ENCODE measurements at places on chromosomes 13 and 19. TPM values are rescaled to one million over a fixed set of nuclear protein-coding genes. Genes with fewer than 3 reads are reported as not detected.

The ZNF177 gene
- total RNA-seq = 20.9 TPM

The GAS6 gene
- total RNA-seq = 31.7 TPM

- no peak for DNase-seq
Observed at GRCh38 chr13:74574964-74575728, 440.9 kb upstream of the KLF12 start.

The NLRP4 gene
- not detected for total RNA-seq

- DNase-seq = no peak
Observed at GRCh38 chr19:53007200-53007599, 6.5 kb upstream of the ERVV-1 start.

The GSX1 gene
- not detected for total RNA-seq

- no peak for DNase-seq
Observed at GRCh38 chr19:55212447-55212846, 3.1 kb upstream of the PTPRH start.

The IL4I1 gene
- not detected for total RNA-seq

The TBXA2R gene
- total RNA-seq = 0.09 TPM

GRCh38 chr19:14818588-14818987 lies 16.4 kb downstream of the OR7A5 start:
- DNase-seq = no peak

The OR7G3 gene
- not detected for total RNA-seq

DNA sequence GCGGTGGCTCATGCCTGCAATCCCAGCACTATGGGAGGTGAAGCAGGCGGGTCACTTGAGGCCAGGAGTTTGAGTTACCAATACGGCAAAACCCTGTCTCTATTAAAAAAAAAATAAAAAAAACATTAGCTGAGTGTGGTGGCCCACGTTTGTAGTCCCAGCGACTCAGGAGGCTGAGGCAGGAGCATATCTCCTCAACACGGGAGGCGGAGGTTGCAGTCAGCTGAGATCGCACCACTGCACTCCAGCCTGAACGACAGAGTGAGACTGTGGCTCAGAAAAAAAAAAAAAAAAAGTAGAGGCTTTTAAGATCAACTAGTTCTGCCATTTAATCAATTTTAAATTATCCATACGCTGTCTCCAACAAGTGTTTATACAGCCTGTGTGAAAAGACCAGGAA lies 1130.3 kb downstream of the PCDH9 start:
- DNase-seq = no peak

The IGFL1 gene
- total RNA-seq = not detected

DNA sequence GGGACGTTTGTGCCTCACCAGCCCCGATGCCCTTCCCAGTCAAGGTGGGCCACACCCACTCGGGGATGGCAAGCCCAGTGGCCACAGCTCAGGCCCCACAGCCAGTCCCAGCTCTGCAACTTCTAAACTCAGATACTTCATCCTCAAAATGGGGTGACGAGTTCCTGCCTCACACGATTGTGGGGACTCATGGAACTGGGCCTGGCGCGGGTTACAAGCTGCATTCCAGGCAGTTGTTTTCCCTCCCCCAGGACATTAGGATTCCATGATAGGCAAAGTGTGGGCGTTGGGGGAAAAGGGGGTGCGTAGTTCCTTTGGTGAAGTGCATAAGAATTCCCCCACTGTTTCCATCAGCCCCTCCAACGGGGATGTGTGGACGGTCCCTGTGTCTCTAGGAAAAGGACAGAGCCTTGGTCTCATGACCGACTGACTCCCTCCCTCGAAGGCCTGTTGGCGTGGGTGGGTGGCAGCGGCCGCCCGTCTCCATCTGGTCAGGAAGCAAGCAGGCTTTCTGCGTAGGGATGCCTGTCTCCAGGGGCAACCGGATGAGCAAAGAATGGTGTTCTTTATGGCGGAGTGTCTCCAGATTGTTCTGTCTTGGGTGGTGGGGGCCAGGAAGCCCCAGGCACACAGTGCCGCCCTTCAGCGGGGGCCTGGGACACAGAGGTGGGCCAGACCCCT lies 21.1 kb upstream of the NPAS1 start:
- DNase-seq = no peak

DNA sequence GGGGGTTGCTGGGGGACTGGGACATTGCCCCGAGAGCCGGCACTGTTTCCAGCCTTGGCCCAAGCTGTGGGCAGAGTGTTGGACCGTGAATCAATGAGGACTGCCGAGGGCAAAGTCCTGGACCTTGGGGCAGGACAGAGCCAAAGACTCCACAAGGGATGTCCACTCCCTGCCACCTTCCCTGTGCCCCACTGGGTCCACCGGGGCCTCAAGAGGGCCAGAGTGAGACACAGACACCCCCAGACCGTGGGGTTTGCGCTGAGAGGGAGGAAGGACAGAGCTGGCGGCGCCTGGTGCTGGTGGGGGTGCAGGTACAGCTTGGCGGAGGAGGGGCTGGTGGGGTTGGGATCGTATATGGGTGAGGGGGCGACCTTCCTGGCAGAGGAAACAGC lies 11.8 kb downstream of the MAST3 start:
- DNase-seq = no peak

The ZNF134 gene
- total RNA-seq = 55.3 TPM

The URAD gene
- total RNA-seq = not detected

- DNase-seq = no peak
Observed at GRCh38 chr19:46192992-46193650, 36.4 kb upstream of the IGFL1 start.

GRCh38 chr19:41934849-41935374 lies 6.7 kb upstream of the ERFL start:
- peak; percentile 88 for DNase-seq

DNA sequence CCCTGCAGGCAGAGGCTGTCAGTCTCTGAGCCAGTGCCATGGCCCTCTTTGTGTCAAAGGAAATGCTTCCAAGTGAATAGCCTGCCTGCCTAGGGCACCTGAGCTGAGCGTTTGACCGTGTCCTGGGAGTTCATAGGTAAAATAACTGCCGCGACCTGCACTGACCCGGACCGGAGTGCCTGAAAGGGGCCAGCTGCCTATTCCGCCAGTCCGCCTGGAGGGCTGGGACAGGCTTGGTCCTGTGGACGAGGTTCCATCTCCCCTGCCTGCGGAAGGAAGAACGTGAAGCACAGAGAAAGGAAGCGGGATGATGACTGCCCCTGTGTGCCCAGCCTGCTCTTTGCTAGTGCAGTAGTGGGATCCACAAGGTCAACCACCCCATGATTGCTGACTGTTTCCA lies 17.5 kb upstream of the ZNF492 start:
- no peak for DNase-seq

DNA sequence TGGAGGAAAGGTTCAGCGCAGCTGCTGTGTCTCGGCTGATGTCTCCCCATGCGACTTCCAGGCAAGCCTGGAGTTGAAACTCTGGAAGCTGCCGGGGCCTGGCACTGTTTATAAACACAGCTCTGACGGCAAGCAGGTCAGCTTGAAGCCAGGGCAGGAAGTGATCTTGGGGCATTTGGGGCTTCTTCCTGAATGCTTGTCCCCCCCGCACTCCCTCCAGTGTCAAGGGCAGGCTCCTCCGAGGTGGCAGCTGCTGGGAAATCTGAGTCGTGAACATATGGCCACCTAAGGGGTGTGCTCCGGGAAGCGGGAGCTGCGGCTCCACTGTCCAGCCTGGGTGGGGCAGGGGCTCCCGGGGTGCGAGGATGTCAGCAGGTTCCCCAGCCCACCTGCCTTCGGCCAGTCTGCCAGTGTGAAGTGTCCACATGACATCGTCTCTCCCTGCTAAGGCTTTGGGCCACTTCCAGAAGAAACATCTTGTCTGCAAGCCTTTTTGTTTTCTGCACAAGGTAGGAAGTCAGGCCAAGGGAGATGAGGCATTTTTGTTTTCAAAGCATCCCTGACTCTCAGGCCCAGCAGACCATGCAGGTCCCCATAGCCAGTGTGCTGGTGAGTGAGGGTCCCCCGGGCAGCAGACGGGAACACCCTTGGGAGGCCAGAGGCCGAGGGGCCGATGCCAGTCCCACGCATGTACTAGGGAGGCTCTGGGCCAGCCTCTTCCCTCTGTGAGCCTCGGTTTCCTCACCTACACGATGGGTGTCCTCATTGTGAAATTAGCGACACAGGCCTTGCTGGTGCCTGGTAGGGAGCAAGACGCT lies 2.7 kb downstream of the PIAS4 start:
- no peak for DNase-seq

GRCh38 chr13:48278806-48279205 lies 24.7 kb upstream of the RB1 start:
- DNase-seq = no peak

- DNase-seq = no peak
Observed at GRCh38 chr19:39705578-39706188, 1.4 kb downstream of the LGALS14 start.

DNA sequence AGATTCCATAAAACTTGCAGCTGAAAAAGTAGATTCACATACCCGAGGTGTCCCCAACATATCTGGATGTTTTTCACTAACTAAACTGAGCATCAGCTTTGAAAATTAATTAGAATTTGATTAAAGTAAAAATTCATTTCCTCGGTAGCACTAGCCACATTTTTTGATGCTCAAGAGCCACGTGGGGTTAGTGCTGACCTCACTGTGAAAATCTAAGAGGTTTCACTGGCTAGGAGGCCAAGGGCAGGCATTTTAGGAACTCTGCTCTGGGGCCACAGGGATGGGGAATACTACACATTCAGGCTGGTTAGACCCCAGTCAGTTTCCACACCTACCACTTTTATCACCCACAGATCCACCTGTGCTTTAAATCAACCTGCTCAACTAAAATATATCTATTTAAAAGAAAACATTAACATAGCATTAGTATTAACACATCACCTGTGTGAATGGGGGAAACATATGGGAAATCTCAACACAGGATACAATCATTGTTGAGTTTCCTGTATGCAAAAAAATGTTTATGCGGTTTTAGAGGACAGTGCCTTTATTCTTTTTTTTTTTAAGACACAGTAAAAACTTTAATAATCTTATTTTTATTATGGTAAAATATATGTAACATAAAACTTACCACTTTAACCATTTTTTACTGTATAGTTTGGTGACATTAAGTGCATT lies 45.5 kb downstream of the BRD4 start:
- DNase-seq = no peak

GRCh38 chr19:609004-609346 lies 19.3 kb downstream of the HCN2 start:
- DNase-seq = no peak

The PSG2 gene
- total RNA-seq = not detected

GRCh38 chr13:66427458-66427861 lies 802.7 kb downstream of the PCDH9 start:
- no peak for DNase-seq

The ATP8A2 gene
- total RNA-seq = 4.8 TPM

The CLEC4M gene
- not detected for total RNA-seq

The SGCG gene
- total RNA-seq = 0.15 TPM

DNA sequence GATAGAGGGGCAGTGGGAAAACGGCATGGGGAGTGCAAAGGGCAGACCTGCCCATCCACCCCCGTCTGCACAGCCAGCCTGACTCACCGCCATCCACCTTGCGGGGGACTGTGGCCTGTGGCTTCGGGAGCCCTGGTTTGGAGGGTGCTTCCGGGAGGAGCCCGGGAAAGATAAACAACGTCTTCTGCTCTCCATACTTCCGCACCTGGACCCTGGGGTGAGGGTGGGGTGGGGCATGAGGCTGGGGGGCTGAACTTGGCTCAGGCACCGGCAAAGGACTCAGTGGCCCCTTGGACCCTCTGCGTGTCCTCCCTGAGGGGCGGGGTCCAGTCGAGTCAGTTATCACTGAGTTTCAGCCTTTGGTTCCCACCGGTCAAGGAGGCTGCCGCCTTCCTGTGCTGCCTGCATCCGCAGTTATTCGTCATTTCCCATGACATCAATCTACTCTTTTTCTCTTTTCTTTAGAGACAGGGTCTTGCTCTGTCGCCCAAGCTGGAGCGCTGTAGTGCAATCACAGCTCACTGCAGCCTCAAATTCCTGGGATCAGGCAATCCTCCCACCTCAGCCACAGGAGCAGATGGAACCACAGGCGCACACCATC lies 3.2 kb downstream of the GPR108 start:
- DNase-seq = no peak

- DNase-seq = no peak
Observed at GRCh38 chr19:38543807-38544568, 73.8 kb downstream of the MAP4K1 start.

The ZNF571 gene
- total RNA-seq = 8.0 TPM

- no peak for DNase-seq
Observed at GRCh38 chr13:71605744-71606143, 261.3 kb downstream of the DACH1 start.

The PCSK4 gene
- 12.5 TPM for total RNA-seq

The SERPINE3 gene
- total RNA-seq = 0.47 TPM

The NCLN gene
- 12.2 TPM for total RNA-seq

DNA sequence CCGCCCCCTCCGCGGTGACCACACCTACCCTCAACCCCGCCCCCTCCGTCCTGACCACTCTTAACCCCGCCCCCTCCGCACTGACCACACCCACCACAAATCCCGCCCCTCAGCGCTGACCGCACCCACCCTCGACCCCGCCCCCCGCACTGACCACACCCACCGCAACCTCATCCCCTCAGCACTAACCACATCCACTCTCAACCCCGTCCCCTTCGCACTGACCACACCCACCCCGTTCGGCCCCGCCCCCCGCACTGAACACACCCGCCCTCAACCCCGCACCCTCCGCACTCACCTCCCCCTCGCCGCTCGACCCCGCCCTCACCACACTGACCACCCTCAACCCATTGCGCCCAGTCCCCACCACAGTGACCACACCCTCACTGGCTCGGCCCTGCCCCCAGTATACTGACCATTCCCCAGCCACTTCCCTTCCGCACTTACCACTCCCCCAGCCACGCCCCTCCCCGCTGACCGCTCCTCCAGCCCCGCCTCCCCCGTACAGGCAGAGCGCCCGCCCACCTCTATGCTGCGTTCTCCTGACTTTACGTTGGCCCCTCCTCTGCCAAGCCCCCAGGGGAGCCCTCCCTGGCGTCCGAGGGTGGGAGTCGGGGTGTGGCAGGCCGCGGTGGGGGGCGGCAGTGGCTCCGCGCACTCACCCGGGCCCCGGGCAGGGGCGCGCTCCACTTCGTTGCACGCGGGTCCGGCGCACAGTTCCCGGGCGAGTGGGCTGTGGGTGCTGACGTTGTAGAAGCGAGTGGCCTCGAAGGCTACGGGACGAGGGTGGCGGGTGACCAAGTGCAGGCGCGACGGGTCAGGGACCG lies 8.4 kb downstream of the F2RL3 start:
- DNase-seq = peak; percentile 98

The ZNF607 gene
- 19.6 TPM for total RNA-seq

DNA sequence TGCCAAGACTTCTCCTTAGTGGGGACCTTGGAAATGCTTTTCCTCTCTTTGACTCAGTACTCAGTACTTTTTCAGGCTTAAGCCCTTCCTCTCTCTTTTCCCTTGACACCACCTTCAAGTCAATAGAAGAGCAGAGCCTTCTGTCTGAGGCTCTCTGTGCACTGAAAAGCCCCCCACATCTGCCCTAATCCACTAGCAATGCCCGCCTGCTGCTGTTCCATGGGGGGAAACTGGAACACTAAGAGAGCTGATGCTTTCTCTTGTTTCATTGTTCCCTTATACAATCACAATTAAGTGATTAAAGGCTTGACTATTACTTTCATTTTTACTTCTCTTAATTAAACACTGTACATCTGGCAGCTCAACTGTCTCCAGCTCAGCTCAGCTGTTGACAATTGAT lies 254.5 kb downstream of the SLITRK6 start:
- DNase-seq = peak; percentile 72
